NCI-H345 (cell line): ENCODE measurements at places on chromosomes 11 and 22.

- no peak for DNase-seq
Observed at GRCh38 chr22:28769394-28770085, 3.0 kb upstream of the CCDC117 start.

DNA sequence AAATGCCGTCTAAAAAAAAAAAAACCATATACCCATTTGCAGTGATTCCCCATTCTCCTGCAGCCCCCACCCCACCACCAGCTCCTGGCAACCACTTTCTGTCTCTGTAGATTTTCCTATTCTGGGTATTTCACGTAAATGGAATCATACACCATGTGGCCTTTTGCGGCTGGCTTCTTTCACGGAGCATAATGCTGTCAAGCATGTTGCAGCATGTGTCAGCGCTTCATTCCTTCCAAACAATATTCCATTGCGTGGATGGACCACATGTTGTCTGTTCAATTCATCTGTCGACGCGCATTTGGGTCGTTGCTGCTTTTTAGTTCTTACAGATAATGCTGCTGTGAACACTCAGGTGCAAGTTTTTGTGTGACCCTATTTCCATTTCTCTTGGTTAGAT is 14.8 kb upstream of the EMID1 start:
- no peak for DNase-seq

DNA sequence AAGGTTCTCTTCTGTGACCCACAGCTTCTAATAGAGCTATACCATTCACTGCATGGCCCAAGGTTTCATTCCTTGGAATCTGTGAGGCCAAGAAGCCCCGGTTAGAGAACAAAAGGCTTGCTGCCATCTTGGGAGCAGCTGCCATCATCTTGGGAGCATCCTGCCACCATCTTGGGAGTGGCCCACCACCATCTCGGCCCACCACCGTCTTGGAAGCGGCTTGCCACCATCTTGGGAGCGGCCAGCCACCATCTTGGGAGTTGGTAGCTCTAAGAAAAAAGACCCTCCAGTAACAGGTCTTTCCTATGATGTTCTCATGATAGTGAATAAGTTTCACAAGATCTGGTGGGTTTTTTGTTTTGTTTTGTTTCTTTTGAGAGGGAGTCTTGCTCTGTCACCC is 703.9 kb upstream of the ANO3 start:
- DNase-seq, result no peak

- DNase-seq, result no peak
Observed at GRCh38 chr11:12642040-12642439, 32.2 kb upstream of the TEAD1 start.

DNA sequence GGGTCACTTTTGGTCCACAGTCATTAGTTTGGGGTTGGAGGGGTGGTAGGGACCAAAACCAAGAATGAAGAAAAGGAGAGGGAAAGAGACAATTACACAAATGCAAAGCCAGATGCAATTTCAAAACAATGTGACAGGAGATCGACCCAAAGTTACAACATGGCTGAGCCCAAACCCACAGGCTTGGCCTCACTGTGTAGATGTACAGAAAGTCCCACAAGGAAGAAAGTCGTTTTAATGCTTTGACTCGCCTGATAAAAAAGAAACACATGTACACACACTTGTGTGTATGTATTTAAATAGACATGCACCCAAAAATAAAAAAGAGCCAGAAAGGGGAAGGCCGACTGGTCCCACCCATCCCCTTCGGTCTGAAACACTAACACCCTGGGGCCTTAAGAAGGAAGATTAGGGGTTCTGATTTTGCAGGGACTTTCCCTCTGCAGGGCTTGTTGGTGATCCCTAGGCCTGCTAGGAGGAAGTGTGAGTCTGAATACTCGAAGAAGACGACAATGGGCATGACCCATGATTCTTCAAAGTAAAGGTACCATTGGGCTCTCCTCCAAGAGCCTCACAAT is 104.1 kb downstream of the ETS1 start:
- no peak for DNase-seq
